ENCODE measurements at places on chromosomes 12 and 14. TPM values are rescaled to one million over a fixed set of nuclear protein-coding genes. Genes with fewer than 3 reads are reported as not detected.

Gene CALCOCO1
- total RNA-seq: 34.6 TPM

Gene PTPRO
- total RNA-seq: 0.08 TPM

GRCh38 chr12:71250166-71250565 lies 92.4 kb upstream of the TSPAN8 start:
- ATAC-seq: no peak

DNA sequence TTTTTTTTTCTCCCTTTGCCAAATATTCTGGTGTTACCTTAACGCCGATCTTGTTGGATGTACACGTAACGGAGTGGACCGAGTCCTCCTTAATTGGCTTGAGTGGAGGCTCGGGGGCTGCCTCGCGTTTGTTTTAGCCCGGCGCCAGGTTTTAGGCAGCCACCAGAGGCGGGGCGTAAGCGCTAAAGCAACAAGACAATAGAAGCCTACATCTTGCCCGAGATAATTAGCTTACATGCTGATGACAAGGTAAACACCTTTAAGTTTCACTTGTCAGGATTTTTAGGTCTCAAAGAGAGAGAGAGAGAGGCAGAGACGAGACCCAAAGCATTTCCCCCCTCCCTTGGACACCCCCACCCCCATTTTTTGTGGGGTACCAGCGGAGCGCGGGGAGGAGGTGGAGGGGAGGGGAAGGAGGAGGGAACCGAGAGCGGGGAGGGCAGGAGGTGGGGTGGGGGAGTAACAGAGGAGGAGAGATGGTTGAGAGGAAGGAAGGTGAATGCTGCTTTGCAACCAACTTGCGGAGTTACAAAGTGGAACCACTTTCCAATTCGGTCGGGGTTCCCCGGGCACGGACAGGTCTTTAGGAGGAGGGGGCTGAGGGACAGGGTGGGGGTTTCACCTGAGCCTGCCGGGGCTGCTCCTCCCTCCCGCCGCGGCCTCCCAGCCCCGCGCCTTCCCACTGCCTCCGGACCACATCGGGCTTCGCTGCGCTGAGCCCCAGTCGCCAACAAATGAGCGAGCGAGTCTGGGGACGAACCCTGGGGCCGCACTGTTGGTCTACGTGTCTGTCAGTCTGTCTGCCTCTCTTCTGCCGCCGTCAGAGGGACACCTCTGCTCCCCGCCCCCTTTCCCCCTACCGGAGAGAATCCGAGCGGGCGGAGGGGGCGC lies at the start of gene NKX2-1:
Gene NKX2-1 (minus strand): TSS at position 802 of the 891 bp plus-strand sequence. CDS start 103 bp downstream, at position 699.
- ATAC-seq: no peak

DNA sequence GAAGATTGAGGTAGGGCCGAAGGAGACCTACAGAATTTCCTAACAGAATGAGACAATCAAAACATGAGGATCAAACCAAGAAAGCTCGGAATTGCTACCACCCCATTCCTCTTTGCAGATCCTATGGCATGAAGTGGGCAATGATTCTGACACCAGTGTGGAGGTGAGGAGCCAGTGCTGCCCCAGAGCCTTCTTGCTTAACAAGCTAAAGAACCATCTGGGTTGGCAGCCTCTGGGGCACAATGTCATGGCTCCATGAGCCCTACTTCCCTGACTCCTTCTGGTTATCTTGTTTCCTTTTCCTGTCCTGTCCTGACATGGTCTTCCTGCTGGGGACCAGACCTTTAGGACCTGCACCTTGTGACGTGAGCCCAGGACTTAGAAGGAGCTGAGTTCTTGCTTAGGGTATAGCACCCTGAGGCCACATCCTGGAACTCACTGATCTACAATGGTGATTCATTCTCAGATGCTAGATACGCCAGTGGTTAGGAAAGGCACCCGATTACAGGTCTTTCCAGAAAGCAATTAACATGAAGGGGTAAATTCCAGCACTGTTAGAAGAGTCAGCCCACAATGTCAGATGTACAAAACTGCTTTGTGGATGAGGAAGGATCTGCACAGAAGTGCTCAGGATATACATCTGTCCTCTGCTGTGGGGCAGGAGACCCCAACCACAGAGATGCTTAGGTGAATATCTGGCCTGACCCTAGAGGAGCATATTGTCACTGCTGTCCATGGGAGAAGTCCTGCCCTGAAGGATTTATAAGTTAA lies 324.2 kb downstream of the ZFP36L1 start:
- peak; percentile 65 for ATAC-seq

Gene WSCD2
- 0.32 TPM for total RNA-seq

DNA sequence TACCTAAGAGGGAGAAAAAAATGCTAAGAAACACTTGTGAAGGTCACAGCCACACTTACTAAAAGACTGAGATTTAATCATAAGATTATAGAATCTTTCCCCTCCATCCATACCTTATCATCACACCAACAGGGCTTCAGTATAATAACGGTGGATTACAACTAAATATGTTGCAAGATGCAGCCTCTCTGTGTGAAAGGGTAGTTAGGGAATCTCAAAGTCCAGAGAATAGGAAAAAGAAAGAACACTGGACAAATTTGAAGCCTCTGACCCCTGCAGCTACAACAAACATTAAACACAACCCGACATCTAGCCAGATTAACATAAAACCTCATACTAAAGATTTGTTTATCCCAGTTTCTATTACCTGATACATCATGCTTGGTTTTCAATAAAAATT lies 181.0 kb downstream of the C12orf42 start:
- ATAC-seq: no peak

Gene ADCY6
- total RNA-seq: 11.1 TPM

GRCh38 chr14:95054346-95055280 lies 102.7 kb downstream of the DICER1 start:
- ATAC-seq: no peak

Gene NUMB
- total RNA-seq: 49.2 TPM

DNA sequence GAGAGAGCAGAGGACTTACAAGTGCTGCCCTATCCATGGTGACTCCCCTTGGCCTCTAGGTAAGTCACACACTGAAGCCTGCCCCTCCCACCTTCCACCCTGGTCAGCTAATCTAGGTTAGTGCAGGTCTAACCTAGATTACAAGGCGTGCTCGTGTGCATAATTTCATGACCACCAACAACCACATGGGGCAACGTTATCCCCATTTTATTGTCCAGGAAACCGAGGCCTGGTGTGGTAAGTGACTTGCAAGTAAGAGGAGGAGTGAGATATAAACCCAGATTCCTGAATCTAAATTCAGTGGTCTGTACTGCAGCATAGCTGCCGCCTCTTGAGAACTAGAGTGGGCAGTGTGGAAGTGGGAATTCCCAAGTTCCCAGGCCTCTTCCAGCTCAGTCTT lies 171.1 kb downstream of the DAD1 start:
- ATAC-seq: no peak

DNA sequence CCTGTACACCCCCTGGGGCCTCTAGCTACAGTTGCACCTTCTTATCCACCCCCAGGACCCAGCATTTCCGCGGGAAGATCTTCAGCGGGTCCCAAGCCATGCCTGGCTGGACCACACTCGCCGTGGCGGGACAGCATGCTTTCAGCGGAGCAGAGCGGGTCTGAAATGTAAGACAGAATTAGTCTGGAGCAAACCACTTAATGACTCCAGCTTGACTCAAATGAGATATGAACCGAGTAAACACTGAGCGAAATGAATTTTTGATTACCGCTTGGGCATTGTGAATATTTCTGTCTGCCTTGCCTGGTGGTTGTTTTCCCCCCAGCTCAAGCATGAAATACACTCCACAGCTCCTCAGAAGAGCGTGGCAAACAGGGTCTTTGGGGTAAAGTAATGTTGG lies 60.8 kb downstream of the SLC24A4 start:
- ATAC-seq: no peak

GRCh38 chr12:57604992-57605810 lies 577 bp downstream of the DTX3 start:
- peak; percentile 11 for ATAC-seq

DNA sequence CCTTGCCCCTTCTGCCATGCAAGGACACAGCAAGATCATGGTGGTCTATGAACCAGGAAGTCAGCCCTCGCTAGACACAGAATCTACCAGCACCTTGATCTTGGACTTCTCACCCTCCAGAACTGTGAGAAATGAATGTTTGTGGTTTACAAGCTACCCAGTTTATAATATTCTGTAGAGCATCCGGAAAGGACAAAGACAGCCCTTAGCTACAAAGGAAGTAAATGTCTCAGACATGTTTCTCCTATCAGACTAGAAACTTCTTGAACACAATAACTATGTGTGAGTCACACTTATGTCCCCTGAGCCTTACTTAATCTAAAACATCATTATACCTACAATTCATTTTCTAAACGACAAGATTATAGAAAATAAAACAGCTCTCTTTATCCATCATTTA lies 176.7 kb downstream of the KLHL28 start:
- ATAC-seq: no peak

GRCh38 chr14:65098586-65098985 lies 3.7 kb downstream of the MAX start:
- ATAC-seq: no peak

- ATAC-seq: no peak
These were observed 3.5 kb downstream of the AICDA start for GRCh38 chr12:8609061-8609570.

Gene AMIGO2
- total RNA-seq: 1.5 TPM

DNA sequence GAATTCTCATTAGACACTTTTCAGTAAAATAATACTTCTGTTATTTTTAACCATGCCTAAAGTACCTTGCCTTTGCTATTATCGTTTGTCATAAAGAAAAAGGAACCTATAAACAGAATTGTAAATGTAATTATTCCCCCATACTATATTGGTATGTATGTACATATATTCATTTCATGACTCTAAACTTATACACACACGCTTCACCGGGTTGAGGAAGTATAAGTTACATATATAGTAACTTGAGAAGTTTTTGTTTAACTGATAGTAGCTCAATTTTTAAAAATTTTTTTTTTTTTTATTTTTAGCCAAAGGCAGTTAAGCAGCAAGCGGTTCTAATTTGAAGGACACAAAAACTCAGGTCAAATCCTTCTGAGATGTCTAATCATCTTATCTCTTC lies 107.6 kb downstream of the PLEKHG7 start:
- no peak for ATAC-seq

- no peak for ATAC-seq
These were observed 14.9 kb downstream of the STXBP6 start for GRCh38 chr14:25034803-25035681.

- ATAC-seq: no peak
These were observed 218.3 kb upstream of the CRY1 start for GRCh38 chr12:107311682-107312081.

GRCh38 chr14:51547260-51547659 lies 104.5 kb upstream of the FRMD6 start:
- ATAC-seq: peak; percentile 99

Data from esophagus mucosa (tissue), 1 donor.